ENCODE measurements at places on chromosomes 4 and X. TPM values are rescaled to one million over a fixed set of nuclear protein-coding genes. Genes with fewer than 3 reads are reported as not detected.

DNA sequence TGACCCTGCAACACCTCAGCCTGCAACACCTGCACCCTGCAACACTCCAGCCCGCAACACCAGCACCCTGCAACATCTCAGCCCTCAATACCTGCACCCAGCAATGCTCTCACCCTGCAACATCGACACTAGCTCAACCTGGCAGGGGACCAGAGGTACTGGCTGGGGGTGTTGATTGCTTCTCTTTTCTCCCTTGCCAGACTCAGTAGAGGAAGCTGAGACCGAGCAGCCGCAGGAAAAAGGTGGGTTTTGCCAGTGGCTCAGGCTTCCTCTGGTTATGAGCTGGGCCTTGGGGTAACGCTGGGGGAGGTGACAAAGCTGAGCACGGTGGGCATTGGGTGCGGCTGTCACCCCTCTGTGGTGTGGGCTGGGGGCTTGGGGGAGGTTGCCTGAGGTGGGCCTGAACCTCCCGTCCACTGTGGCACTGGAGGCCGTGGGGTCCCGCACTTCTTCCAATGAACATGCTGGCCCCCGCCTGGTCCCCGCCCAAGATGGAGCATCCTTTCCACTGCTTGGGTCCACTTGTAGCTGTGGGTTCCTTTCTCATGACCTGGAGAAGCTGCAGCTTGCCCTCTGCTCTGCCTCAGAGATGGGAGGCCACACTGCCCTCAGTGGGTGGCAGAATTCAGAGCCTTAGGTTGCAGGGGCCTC lies 26.0 kb downstream of the SH3TC1 start:
- no peak for DNase-seq
- H3K4me1 ChIP-seq: peaks cover 42% of the 10 kb centered on the region
- peaks cover 14% of the 10 kb centered on the region for H3K36me3 ChIP-seq
- no peaks in the 10 kb centered on the region for H3K27me3 ChIP-seq

GUCY1A1 gene
- total RNA-seq: not detected

HPGDS gene
- not detected for total RNA-seq

DNA sequence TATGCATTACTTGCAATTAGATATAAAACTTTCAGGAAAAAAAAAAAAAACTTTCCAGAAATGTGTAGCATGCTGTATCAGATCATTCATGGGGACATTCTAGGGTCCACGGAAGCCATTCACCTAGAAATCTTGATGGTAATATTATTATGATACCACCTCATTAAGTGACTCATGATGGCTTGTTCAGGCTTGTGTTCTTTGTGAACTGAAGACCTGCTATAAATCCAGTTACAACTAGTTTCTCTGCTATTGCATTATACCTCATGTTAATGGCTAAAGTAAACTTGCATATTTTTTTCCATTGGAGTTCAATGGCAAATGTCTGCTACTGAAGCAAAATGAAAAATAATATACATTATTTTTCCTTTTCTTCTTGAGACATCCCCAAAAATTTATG lies 35.3 kb upstream of the PTPN13 start:
- H3K4me1 ChIP-seq: no peaks in the 10 kb centered on the region
- no peaks in the 10 kb centered on the region for H3K27me3 ChIP-seq
- no peak for DNase-seq
- H3K4me3 ChIP-seq: no peak overlapping the region

DNA sequence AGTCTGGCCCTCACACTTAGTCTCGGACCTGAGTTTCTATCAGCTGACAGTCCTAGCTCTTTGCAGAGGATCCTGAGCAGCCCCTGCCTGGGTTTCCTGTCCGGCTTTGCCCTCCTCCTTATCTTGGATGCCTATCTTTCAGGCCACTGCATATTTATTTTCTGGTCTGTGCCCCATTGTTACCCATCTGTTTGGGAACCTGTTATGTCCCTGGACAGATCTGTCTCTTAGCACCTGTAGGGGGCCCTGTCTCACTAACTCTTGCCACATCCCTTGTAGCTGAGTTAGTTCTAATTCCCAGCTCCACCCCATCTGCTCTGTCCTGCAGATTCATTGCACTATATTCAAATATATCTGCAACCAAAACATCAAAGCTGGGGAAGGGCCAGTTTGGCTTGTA lies 514.9 kb upstream of the LCORL start:
- no peaks in the 10 kb centered on the region for H3K36me3 ChIP-seq
- peaks cover 7% of the 10 kb centered on the region for H3K27me3 ChIP-seq
- no peak overlapping the region for H3K4me3 ChIP-seq
- no peak overlapping the region for H3K27ac ChIP-seq
- no peaks in the 10 kb centered on the region for H3K4me1 ChIP-seq
- no peak for DNase-seq

- H3K4me1 ChIP-seq: no peaks in the 10 kb centered on the region
- DNase-seq: no peak
- no peaks in the 10 kb centered on the region for H3K36me3 ChIP-seq
- H3K27me3 ChIP-seq: peaks cover 4% of the 10 kb centered on the region
- H3K27ac ChIP-seq: no peak overlapping the region
Measured at GRCh38 chr4:127548990-127549925, 83.5 kb upstream of the INTU start.

All from activated naive CD4-positive, alpha-beta T cell treated with anti-CD3 and anti-CD28 coated beads for 36 hours (primary cell).